WTC11 (cell line): ENCODE measurements at places on chromosomes 3 and 15. TPM values are rescaled to one million over a fixed set of nuclear protein-coding genes. Genes with fewer than 3 reads are reported as not detected.

FILIP1L gene
- 0.11 to 0.18 TPM (median 0.17 TPM) in 3 replicates for total RNA-seq

DNA sequence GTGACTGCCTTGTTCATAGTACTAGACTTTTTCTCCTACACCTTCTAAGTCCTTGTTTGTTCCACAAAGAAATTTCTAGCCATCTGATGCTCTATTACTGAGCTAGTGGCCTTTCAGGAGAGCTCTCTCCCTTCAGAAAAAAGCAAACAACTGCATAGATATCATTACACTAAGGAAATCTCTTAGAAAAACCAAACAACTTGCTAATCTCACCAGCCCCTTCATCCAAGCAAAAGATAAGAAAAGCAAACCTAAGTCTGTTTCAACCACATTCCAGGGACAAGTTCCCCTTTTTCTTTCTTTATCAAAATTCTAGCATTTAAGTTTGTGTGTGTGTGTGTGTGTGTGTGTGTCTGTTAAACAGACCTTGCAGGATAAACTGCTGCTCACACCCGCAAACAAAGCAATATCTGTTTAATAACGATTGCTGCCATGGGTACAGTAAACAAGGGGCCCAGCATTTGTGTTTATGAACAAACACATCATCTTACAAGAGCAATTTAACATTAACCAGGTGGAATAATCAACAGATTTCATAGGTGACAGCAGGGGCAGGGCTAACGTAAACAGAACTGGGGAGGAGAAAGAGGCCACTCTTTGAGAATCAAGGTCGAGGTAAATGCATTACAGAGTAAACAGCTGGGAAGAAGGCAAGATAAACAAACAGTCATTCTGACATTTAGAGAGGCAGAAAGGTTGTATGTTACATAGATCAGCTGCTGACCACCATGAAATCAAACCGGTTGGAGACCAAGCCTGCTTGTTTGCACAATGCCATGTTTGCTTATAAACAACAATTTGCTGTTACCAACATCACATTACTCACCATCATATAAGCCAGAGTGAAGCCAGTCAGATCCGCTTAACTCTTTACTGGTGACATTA, 375.1 kb downstream of the FOXP1 start:
- DNase-seq = no peak
- H3K4me1 ChIP-seq = peaks cover 60% of the 10 kb centered on the region
- peaks cover 5% of the 10 kb centered on the region for H3K27me3 ChIP-seq
- H3K36me3 ChIP-seq = no peaks in the 10 kb centered on the region

DNA sequence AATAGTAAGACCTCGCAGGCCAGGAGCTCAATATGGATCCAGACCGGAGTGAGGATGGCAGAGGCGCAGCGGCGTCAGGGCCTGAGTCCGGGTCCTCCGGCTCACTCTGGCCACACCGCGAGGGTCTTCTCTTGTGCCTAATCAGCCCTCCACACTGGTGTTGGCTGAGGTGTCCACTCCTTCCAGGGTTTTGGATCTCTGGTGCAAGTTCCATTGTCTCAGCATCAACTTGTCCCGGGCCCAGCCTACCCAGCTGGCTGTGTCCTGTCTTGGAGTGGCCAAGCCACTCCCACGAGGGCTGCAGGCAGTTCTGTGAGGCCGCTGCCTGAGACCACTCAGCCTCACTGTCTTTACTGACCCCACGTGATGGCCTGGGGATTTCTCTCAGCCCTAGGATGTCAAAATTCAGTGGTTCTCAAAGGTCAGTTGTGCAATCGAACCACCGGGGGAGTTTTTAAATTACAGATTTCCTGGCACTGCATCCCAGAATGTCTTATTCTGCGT, 12.6 kb upstream of the GOLGA6L7 start:
- DNase-seq = no peak
- H3K4me1 ChIP-seq = no peaks in the 10 kb centered on the region
- no peaks in the 10 kb centered on the region for H3K27me3 ChIP-seq
- no peak overlapping the region for H3K4me3 ChIP-seq

DNA sequence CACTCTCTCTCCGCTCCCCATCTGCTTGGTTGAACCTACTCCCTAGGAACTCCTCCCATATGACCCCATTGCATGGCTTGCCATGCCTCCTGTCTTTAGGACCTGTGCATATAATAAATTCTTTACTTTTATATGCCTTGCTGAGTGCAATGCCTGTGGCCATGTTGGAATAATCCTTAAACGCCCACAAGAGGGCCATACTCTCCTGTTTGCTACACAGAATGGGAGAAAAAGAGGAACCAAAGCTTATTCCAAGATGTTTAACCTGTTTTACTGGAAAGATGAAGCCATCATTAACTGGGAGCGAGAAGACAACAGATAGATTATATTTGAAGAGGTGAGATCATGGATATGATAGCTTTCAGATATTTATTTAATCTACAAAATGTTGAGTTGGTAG, 1097.8 kb downstream of the NAALADL2 start:
- no peak overlapping the region for H3K27ac ChIP-seq
- no peak overlapping the region for H3K4me3 ChIP-seq
- H3K4me1 ChIP-seq = no peaks in the 10 kb centered on the region
- no peaks in the 10 kb centered on the region for H3K27me3 ChIP-seq
- DNase-seq = no peak

DNA sequence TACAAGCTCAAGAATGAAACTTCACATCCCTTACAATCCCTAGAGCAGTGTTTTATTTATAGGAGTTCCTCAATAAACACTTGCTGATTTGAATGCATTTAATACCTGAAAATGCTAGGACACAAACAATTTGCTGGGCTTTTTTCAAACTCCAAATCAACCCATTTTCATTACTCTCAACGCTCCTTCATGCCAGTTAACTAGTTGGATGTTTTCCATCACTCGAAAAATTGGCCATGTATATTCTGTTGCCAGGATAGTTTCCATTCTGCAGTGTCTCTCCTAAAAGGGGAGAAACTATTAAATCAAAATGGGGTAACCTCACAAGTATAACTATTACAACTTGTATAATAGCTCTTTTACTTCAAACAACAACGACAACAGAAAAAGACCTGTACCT, 1.2 kb downstream of the GBE1 start:
- no peak overlapping the region for H3K27ac ChIP-seq
- no peaks in the 10 kb centered on the region for H3K27me3 ChIP-seq
- peaks cover 27% of the 10 kb centered on the region for H3K4me1 ChIP-seq
- H3K36me3 ChIP-seq = peaks cover 14% of the 10 kb centered on the region
- H3K4me3 ChIP-seq = peak overlapping the region; percentile 88

- peaks cover 68% of the 10 kb centered on the region for H3K36me3 ChIP-seq
- no peak for DNase-seq
- no peak overlapping the region for H3K27ac ChIP-seq
- peaks cover 46% of the 10 kb centered on the region for H3K4me1 ChIP-seq
Observed at GRCh38 chr3:157156837-157157635, 2.9 kb downstream of the CCNL1 start.
